A673 (cell line): ENCODE measurements at places on chromosomes 1 and 21. TPM values are rescaled to one million over a fixed set of nuclear protein-coding genes. Genes with fewer than 3 reads are reported as not detected.

OSBPL9 gene
- 62.4 and 73.7 TPM in 2 replicates for total RNA-seq

KIF1B gene
- 69.5 and 71.7 TPM in 2 replicates for total RNA-seq

MMP23B gene
- 0.55 and 0.67 TPM in 2 replicates for total RNA-seq

DNA sequence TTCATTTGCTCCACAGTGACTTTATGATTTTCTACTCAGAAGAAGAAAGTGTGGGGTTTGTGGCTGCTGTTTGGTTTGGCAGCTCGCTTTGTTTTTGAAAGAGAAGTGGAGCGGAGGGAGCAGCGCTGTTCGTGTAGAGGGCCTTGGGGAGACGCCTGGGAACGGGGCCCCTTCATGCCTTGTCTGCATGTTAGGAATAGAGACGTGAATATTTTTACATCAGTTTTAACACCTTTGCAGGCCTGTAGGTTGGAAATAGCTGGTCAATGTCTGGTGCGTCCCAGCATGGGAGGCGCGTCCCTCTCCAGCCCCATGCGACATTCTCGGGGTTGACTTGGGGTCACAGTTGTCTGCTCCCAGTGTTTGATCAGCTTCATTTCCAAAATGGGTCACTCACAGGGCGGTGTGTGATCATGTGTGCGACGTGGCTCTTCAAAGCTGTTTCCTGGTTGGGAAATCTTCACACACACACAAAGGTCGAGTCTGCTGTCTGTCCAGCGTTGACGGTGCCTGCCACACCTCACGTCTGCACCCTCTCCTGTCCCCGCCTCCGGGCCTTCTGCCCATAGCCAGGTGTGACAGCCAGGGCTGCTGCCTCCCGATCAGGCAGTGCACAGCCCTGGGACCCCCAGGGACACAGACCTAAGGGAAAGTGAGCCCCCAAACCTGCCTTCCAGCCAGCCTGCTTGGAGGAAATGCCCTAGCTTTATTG, 149.2 kb downstream of the PSMG1 start:
- H3K27ac ChIP-seq: no peak overlapping the region
- H3K4me1 ChIP-seq: no peaks in the 10 kb centered on the region
- H3K4me3 ChIP-seq: no peak overlapping the region

GRCh38 chr21:22450507-22450906, 1452.3 kb downstream of the NCAM2 start:
- H3K27ac ChIP-seq: no peak overlapping the region
- peaks cover 3% of the 10 kb centered on the region for H3K4me1 ChIP-seq
- H3K4me3 ChIP-seq: no peak overlapping the region
- peak; percentile 28 for DNase-seq
- H3K36me3 ChIP-seq: no peaks in the 10 kb centered on the region

DNA sequence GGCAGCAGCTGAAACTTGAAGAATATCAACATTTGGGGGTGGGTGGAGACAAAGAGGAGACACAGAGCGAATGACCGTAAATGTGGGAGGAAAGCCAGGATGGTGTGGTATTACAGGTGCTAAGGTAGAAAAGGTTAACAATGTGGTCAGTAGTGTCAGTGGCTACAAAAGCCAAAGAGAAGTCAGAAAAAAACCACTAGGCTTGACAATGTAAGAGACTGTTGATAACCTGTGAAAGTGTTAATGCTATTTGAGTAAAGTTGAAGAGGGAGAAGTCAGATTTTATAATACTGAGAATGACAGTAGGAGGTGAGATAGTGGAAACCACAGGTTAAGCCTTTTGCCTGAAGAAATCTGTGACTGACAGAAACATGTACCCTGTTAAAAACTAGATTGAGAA, 120.8 kb downstream of the CLEC20A start:
- H3K4me3 ChIP-seq: no peak overlapping the region
- no peak overlapping the region for H3K27ac ChIP-seq
- H3K4me1 ChIP-seq: no peaks in the 10 kb centered on the region
- H3K36me3 ChIP-seq: no peaks in the 10 kb centered on the region

DNA sequence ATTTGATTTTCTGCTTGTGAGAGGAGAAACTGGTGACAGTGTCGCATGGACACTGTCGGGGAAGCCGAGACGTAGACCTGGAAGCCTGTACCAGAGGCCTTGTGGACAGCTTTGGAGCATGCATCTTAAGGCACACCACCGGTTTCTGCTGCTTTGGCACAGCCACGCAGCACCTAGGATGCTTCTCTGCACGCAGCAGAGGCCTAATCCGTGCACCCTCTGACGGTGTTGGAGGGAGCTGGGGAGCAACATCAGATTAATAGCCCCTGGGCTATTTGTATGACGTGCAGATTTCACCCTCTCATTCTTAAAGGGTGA, 30.3 kb downstream of the TEX35 start:
- peak overlapping the region; percentile 92 for H3K4me3 ChIP-seq
- H3K27ac ChIP-seq: no peak overlapping the region
- no peak for DNase-seq
- no peaks in the 10 kb centered on the region for H3K36me3 ChIP-seq

- no peak within 1 kb of the TSS for H3K4me3 ChIP-seq
- peak; percentile 2 for DNase-seq
- peaks cover 21% of the 10 kb centered on the region for H3K4me1 ChIP-seq
- H3K27ac ChIP-seq: peak within 1 kb of the TSS; percentile 84
- peaks cover 15% of the 10 kb centered on the region for H3K36me3 ChIP-seq
Observed at GRCh38 chr1:150808121-150808520, at the start of gene CTSK. CTSK (minus strand) TSS chr1:150808260; CDS start chr1:150806805, 1,455 bp downstream.

DNA sequence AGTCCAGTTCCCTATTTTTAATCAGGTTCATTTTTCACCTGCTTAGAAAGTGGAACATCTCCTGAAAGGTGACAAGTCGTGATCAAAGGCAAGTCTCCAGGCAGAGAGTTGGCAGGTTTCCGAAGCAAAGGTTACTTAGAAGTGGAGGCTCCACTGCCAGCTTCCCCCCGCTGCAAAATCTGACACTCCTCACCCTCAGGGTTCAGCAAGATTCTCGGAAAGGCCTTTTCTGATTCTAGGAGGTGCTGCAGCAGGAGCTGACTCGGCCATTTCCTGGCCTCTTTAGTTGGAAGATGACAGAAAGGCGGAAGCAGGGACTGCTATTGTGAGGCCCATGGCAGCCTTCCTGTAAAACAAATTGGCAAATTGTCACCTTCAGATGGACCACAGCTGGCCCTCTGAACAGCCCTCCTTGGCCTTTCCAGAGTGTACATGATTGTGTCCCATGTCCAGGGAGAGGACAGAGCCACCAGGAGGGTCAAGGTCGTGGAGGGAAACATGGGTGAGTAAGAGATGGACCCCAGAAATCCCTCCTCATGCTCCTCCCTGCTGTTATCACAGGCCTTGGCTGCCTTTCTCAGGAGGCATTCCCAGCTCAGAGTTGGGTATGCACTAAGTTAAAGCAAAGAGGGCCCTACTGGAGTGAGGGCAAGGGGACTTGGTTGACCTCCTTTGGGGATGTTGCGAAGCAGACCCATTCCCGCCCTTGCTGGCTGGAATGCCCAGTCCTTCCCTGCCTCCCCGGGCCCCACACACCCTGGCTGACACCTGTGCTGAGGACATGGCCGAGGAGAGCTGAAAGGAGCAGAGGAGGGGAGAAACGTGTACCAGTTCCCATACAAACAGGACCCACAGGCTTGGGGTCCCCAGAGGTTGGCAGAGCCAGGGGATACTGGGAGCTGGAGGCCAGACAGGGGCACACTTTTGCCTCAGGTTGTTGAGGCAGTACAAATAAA, 115.5 kb upstream of the IRF2BP2 start:
- H3K27ac ChIP-seq: peak overlapping the region; percentile 98
- H3K36me3 ChIP-seq: no peaks in the 10 kb centered on the region
- DNase-seq: no peak
- no peaks in the 10 kb centered on the region for H3K27me3 ChIP-seq

- DNase-seq: no peak
- H3K4me1 ChIP-seq: peaks cover 4% of the 10 kb centered on the region
- H3K27ac ChIP-seq: peak overlapping the region; percentile 28
- no peaks in the 10 kb centered on the region for H3K27me3 ChIP-seq
- peaks cover 19% of the 10 kb centered on the region for H3K36me3 ChIP-seq
Observed at GRCh38 chr1:40422630-40423263, 27.5 kb upstream of the ZFP69B start.

GRCh38 chr1:15788624-15789301, 18.7 kb downstream of the UQCRHL start:
- no peaks in the 10 kb centered on the region for H3K27me3 ChIP-seq
- peak; percentile 65 for DNase-seq
- H3K4me3 ChIP-seq: no peak overlapping the region
- H3K36me3 ChIP-seq: peaks cover 3% of the 10 kb centered on the region

- peaks cover 23% of the 10 kb centered on the region for H3K4me1 ChIP-seq
- H3K4me3 ChIP-seq: no peak overlapping the region
- DNase-seq: no peak
- no peaks in the 10 kb centered on the region for H3K27me3 ChIP-seq
Observed at GRCh38 chr1:8164670-8165069, 138.6 kb upstream of the ERRFI1 start.

DNA sequence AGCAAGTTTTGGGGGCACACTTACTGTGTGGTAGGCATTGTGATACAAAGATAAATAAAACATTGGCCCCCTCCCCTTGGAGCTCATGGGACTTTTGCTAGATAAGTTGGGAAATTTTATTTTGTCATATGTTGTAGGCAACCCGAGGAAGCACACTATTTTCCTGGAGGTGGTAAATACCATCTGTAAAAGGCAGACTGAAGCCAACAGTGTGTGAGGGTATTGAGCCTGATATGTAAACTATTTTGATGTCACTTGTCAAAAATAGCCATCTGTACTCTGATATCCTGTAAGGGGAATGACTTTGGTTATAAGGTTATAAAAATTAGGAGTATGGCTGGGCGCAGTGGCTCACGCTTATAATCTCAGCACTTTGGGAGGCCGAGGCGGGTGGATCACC, 30.6 kb downstream of the VANGL2 start:
- DNase-seq: no peak
- H3K4me3 ChIP-seq: no peak overlapping the region
- H3K27ac ChIP-seq: no peak overlapping the region

DNA sequence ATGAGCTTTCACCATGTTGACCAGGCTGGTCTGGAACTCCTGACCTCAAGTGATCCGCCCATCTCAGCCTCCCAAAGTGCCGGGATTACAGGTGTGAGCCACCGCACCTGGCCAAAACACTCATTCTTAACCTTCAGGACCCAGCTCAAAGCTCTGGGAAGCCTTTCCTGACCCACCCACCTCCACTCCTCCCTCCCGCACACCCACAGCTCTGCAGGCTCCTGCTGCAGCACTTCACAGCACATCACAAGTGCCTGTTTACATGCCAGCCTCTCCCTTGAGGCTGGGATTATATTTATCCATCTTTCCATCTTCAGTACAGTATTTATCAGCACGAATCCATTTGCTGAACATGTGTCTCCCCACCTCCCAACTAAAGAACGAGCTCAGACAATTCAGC, 14.9 kb downstream of the SLC9A1 start:
- no peaks in the 10 kb centered on the region for H3K36me3 ChIP-seq
- no peaks in the 10 kb centered on the region for H3K27me3 ChIP-seq
- DNase-seq: no peak
- H3K4me1 ChIP-seq: peaks cover 15% of the 10 kb centered on the region
- H3K4me3 ChIP-seq: no peak overlapping the region

- no peaks in the 10 kb centered on the region for H3K4me1 ChIP-seq
- no peak for DNase-seq
- H3K4me3 ChIP-seq: no peak overlapping the region
- peaks cover 26% of the 10 kb centered on the region for H3K27me3 ChIP-seq
Observed at GRCh38 chr1:181562395-181562794, 79.1 kb downstream of the CACNA1E start.

GRCh38 chr1:14367451-14367850, 231.0 kb upstream of the KAZN start:
- H3K4me1 ChIP-seq: peaks cover 10% of the 10 kb centered on the region
- no peaks in the 10 kb centered on the region for H3K36me3 ChIP-seq
- no peak for DNase-seq
- H3K4me3 ChIP-seq: no peak overlapping the region

DNA sequence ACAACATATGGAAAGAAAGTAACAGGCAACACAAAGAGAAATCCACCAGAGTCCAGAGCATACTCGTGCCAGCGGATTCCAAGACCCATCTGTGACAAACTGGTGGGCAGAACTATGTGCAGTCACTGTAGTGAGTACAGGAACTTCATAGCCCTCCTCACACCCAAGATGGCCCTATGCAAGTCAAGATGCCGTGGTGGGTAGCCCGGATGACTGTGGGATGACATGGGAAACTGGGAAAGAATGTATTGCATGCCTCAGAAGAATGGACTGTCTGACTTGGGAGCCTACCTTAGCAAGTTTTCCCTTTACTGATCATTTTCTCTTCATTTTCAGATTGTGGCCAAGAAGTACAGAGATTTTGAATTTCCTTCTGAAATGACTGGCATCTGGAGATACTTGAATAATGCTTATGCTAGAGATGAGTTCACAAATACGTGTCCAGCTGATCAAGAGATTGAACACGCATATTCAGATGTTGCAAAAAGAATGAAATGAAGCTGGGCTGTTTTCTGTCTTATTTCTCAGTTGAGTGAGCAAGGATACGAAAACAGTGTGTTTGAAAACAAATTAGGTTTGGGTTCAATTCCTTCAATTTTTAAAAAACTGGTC, 47.3 kb downstream of the CLIC6 start:
- H3K36me3 ChIP-seq: no peaks in the 10 kb centered on the region
- DNase-seq: no peak
- H3K27me3 ChIP-seq: no peaks in the 10 kb centered on the region
- H3K27ac ChIP-seq: no peak overlapping the region
- H3K4me1 ChIP-seq: peaks cover 8% of the 10 kb centered on the region

- H3K27ac ChIP-seq: no peak overlapping the region
- H3K27me3 ChIP-seq: no peaks in the 10 kb centered on the region
- H3K4me3 ChIP-seq: no peak overlapping the region
- DNase-seq: no peak
Observed at GRCh38 chr1:187685333-187685732, 856.6 kb downstream of the PLA2G4A start.

- no peaks in the 10 kb centered on the region for H3K36me3 ChIP-seq
- H3K4me1 ChIP-seq: peaks cover 47% of the 10 kb centered on the region
- H3K27ac ChIP-seq: peak overlapping the region; percentile 92
- DNase-seq: peak; percentile 69
- H3K27me3 ChIP-seq: no peaks in the 10 kb centered on the region
Observed at GRCh38 chr1:201517631-201518030, 10.7 kb upstream of the CSRP1 start.

DNA sequence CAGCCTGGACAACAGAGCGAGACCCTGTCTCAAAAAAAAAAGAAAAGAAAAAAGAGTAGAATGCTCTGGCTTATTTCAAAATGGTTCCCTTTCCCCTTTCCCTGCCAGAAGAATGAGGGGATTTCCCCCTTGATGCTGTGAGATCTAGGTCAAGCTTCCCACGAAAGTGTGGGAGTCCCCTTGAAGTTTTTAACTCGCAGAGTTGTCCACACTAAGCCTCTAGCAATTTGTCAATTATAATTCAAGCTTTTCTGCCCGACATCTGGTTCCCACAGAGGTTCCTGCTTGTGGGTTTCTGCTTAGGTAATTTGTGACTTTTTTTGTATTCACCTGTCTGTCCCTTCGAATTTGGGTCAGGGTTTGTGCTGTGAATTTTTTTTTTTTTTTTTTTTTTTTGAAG, 62.8 kb downstream of the ZFYVE9 start:
- H3K36me3 ChIP-seq: no peaks in the 10 kb centered on the region
- no peaks in the 10 kb centered on the region for H3K27me3 ChIP-seq
- DNase-seq: no peak
- H3K4me1 ChIP-seq: no peaks in the 10 kb centered on the region
- H3K4me3 ChIP-seq: no peak overlapping the region
